ENCODE measurements at places on chromosomes 7 and 10.
A peak's percentile ranks its signal among the peaks of the same experiment; 100 is the strongest.

DNA sequence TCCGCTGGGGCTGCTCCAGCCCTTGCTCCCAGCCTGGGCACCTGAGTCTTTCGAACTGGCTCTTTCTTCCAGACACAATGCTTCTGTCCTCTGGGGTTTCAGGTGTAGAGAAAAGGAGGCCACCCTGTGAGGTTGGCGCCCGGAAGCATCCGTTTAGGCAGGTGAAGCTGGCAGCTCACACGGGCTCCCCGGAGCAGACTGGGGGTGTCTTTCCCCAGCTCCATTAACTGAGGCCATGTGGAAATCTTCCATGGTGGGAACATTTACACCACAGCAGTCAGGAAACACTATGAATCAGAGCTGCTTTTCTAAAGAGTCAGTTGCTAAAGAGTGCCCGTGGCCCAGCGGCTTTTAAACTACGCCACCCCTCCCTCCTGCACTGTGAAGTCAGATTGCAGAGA is 29.2 kb downstream of the PRKAG2 start:
- peaks cover 21% of the 10 kb centered on the region for H3K4me1 ChIP-seq
- no peak overlapping the region for H3K27ac ChIP-seq
- no peaks in the 10 kb centered on the region for H3K36me3 ChIP-seq
- DNase-seq, result no peak

DNA sequence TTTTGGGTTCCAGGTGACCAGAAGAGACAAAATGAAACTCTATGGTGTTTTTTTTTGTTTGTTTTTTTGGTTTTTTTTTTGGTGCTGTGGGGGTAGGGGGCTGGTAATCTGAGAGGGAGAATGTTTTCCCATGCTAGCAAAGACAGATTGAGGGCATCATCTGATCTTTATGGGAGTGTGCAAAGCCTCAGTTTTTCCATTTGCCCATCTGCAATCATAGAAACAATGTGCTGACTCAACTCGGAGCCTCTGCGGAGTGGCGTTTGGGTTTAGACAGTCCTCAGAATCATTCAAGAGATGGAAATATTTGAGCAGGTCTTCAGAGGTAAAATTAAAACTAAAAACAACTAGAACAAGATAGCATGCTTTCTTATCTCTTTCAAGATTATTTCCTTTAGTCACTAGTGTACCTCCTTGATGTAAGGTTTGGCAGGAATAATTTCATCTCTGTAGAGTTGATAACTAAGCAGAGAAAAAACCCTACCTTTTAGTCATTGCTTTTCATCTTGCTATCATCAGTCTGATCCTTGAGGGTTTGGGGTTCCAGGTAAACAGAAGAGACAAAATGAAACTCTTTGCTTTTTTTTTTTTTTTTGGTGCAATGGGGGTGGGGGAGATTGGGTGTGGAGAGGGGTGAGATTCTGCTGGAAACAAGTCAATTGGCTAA is 18.0 kb downstream of the CNNM2 start:
- H3K4me1 ChIP-seq, result no peaks in the 10 kb centered on the region
- H3K36me3 ChIP-seq, result no peaks in the 10 kb centered on the region
- H3K4me3 ChIP-seq, result no peak overlapping the region
- no peak overlapping the region for H3K27ac ChIP-seq
- DNase-seq, result no peak

- no peaks in the 10 kb centered on the region for H3K36me3 ChIP-seq
- no peaks in the 10 kb centered on the region for H3K27me3 ChIP-seq
- H3K4me3 ChIP-seq, result no peak overlapping the region
- H3K4me1 ChIP-seq, result peaks cover 12% of the 10 kb centered on the region
- DNase-seq, result no peak
These were observed 144.8 kb upstream of the RET start for GRCh38 chr10:42932116-42932515.

DNA sequence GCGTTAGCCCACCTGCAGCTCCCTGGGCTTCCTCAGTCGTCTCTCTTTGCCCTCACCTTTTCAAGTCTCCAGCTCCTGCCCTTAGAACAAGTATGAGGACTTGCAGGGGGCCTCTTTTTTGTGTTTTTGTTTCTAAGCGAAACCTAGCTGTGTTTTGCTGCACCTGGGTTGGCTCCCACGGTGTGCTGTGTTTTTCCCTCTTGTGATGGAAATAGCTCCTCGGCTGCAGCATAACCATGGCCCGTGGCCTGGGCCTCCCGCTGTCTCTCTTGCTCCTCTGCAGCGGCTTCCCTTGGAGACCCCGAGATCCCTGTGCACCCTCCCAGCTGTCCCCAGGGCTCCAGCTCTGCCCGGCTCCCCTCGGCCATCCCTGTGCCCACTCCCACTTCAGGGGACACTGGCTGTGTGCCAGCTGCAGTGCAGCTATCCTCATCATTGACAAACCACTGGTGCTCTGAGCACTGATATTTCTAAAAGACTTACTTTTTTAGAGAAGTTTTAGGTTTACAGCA is 75.6 kb upstream of the TCERG1L start:
- DNase-seq, result no peak
- H3K4me3 ChIP-seq, result no peak overlapping the region
- H3K27me3 ChIP-seq, result no peaks in the 10 kb centered on the region
- H3K4me1 ChIP-seq, result no peaks in the 10 kb centered on the region

DNA sequence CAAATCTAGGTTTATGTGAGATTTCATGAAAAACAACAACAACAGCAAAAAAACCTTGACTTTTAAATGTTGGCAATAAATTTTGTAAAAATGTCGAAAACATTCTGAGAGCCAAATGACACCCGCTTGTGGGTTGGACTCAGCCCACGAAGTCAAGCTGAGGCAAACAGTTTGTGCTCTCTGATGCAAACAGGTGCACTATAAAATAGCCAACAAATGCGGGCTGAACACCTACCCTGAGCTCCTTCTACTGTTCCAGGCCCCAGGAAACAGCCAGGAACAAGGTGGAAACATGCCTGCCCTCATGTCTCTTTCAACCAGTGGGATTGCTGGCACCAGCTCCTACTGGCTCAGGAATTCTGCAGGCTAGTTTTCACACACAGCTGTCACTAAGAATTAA is 105.0 kb upstream of the ZNF716 start:
- no peaks in the 10 kb centered on the region for H3K27me3 ChIP-seq
- no peak overlapping the region for H3K27ac ChIP-seq
- no peak for DNase-seq
- H3K4me3 ChIP-seq, result no peak overlapping the region
- no peaks in the 10 kb centered on the region for H3K36me3 ChIP-seq

- H3K36me3 ChIP-seq, result no peaks in the 10 kb centered on the region
- DNase-seq, result no peak
- H3K27me3 ChIP-seq, result no peaks in the 10 kb centered on the region
- peak overlapping the region; percentile 72 for H3K27ac ChIP-seq
- no peak overlapping the region for H3K4me3 ChIP-seq
These were observed 9.1 kb upstream of the CSGALNACT2 start for GRCh38 chr10:43128958-43129706.

Data from vagina (tissue), 2 donors.